ENCODE measurements at places on chromosomes 1 and 21. TPM values are rescaled to one million over a fixed set of nuclear protein-coding genes. Genes with fewer than 3 reads are reported as not detected.

GRCh38 chr21:45341779-45342178 is 54.1 kb upstream of the POFUT2 start:
- H3K4me1 ChIP-seq: peaks cover 9% of the 10 kb centered on the region
- H3K36me3 ChIP-seq: no peaks in the 10 kb centered on the region
- no peak for DNase-seq

NR5A2 gene
- total RNA-seq: 0.03 TPM

- DNase-seq: peak; percentile 71
- peaks cover 16% of the 10 kb centered on the region for H3K36me3 ChIP-seq
- H3K27ac ChIP-seq: 0 out of 2 replicates have a peak overlapping the region, but pooled peaks have one; percentile 2
- no peaks in the 10 kb centered on the region for H3K27me3 ChIP-seq
These were observed 60.5 kb downstream of the CLIC4 start for GRCh38 chr1:24805534-24806301.

NOS1AP gene
- not detected for total RNA-seq

GRCh38 chr1:117231748-117232373 is 21.1 kb upstream of the VTCN1 start:
- no peak overlapping the region for H3K4me3 ChIP-seq
- H3K27me3 ChIP-seq: no peaks in the 10 kb centered on the region
- no peaks in the 10 kb centered on the region for H3K4me1 ChIP-seq
- no peak for DNase-seq
- no peak overlapping the region for H3K27ac ChIP-seq

DNA sequence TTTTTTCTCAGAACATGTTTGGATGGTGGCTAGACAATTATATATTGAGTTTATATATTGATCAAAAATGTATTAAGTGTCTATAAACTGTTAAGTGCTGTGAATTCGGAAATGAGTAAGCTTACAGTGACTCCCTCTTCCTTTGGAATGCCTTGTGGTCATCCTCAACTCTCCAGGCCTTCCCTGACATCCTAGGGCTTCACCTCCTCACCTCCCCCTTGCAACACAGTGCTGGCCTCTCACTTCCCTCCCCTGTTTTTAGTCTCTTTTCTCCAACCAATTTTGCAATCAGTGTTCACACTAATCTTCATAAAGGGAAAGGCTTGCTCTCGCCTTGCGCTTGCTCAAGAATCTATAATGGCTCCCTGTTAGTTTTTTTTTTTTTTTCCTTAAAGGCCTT is 95.1 kb upstream of the C1orf21 start:
- no peaks in the 10 kb centered on the region for H3K27me3 ChIP-seq
- H3K4me3 ChIP-seq: no peak overlapping the region
- no peak overlapping the region for H3K27ac ChIP-seq
- H3K4me1 ChIP-seq: peaks cover 13% of the 10 kb centered on the region

- no peaks in the 10 kb centered on the region for H3K27me3 ChIP-seq
- no peak overlapping the region for H3K27ac ChIP-seq
- H3K4me1 ChIP-seq: peaks cover 6% of the 10 kb centered on the region
These were observed 5.5 kb downstream of the PHF13 start for GRCh38 chr1:6619045-6619444.

DNA sequence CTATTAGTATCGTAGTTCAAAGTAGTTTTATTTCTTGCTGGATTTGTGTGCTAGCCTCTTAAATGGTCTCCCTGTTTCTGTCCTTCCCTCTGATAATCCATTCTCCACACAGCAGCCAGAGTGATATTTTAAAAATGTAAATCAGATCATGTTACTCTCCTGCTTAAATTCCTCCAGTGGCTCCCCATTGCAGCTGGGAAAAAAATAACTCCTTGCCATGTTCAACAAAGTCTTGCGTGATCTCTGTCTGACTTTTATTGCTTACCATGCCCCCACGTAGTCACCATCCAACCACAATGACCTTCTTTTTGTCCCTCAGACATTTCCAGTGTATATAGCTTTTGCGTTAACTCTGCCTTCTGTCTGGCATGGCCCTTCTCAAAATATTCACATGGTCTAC is 178.8 kb downstream of the FGGY start:
- H3K36me3 ChIP-seq: no peaks in the 10 kb centered on the region
- DNase-seq: no peak
- no peaks in the 10 kb centered on the region for H3K27me3 ChIP-seq
- no peak overlapping the region for H3K4me3 ChIP-seq
- H3K27ac ChIP-seq: no peak overlapping the region
- H3K4me1 ChIP-seq: peaks cover 9% of the 10 kb centered on the region

DNA sequence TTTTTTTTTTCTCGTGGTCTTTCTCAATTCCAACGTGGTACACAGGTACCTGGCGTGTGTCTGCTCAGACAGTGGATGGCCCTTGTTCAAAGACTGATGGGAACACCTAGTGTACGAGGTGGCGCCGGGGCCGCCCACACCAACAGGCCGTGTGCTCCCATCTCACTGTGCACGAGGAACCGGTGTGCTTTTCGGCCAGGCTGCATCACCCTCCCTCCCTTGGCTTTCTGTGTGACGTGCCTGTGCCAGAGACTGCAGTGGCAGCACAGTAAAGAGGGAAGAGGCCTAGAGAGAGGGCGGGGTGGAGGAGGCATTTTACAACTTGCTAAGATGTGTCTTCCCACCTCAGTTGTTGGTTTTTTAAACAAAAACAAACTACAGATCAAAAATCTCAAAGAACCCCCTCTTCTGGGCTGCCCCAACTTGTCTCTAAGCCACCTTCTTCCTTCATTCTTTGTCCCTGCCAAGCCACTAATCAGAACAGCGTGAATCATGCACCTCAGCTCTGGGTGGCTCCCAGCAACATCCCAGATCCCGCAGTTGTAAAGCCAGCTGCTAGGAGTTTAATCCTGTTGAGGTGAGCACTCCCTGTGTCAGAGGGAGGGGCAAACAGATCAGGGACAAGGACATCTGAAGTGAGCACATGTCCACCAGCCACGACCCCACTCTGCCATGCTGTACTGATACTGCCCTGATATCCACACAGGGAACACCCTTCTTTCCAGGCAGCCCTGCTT is 20.7 kb downstream of the IRF2BP2 start:
- H3K27ac ChIP-seq: peak overlapping the region; percentile 33
- no peaks in the 10 kb centered on the region for H3K27me3 ChIP-seq
- no peak overlapping the region for H3K4me3 ChIP-seq
- H3K36me3 ChIP-seq: no peaks in the 10 kb centered on the region

GRCh38 chr1:220573836-220574235 is 45.9 kb downstream of the MARK1 start:
- H3K4me3 ChIP-seq: no peak overlapping the region
- H3K27me3 ChIP-seq: no peaks in the 10 kb centered on the region
- H3K4me1 ChIP-seq: no peaks in the 10 kb centered on the region
- no peak for DNase-seq
- H3K36me3 ChIP-seq: no peaks in the 10 kb centered on the region
- H3K27ac ChIP-seq: no peak overlapping the region

DNA sequence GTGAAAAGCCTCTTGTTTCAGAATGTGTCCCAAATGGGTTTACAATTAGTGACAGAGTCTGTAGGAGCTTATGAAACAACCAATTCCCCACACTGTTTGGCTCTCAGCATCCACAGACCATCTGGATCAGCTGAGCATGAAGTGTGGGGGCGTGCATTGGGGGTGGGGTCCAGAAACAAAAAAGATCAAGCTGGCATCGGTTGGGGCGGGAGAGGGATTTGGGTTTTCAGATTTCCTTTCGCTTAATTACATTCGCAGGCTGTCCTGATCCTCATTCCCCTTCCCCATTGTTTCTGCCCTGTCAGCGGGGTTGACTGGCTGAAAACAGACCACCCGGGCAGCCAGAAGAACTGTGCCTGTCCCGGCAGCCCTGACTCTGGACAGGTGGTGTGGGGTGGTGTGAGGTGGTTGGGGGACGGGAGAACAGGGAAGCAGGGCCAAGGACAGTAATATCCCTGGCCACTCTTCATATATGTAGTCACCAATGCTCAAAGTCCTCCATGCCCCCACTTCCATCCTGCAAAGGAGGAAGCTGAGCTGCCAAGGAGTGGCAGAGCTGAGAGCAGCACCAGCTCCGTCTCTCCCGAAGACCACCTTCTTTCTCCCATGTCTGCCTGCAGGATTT is 92.0 kb downstream of the IER5 start:
- 0 out of 2 replicates have a peak, but pooled peaks cover 5% of the 10 kb centered on the region for H3K4me1 ChIP-seq
- no peak overlapping the region for H3K27ac ChIP-seq
- no peak overlapping the region for H3K4me3 ChIP-seq
- DNase-seq: no peak

DNA sequence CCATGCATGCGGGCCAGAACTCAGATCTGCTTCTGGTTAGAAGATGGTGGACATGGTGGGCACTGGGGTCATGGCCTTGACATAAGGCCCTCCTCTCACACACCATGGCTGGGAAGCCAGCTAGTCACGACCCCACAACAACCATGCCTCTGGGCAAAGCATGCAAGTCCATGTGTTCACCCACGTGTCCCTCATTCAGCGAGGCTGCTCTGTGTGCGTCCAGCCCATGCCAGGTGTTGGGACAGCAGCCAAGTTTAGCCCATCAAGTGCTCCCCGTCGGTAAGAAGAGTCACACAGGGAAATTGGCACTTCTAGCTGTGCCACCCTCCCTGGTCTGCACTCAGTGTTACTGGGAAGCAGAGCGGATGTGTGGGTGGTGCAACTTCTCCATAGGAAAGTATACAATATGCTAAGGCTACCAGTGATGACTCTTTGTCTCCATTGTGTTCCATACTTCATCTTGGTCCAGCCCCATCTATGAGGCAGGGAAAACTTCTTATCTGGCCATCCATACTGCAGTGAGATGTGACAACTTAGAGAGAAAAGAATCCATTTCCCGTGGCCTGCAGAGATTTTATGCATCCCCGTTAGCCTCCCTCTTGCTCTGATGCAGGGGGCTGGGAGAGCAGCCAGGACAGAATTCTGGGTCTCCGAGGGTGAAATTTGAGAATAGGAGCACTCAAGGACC is 198.0 kb downstream of the GRIK3 start:
- no peak overlapping the region for H3K4me3 ChIP-seq
- H3K36me3 ChIP-seq: no peaks in the 10 kb centered on the region
- H3K4me1 ChIP-seq: no peaks in the 10 kb centered on the region
- DNase-seq: no peak
- no peaks in the 10 kb centered on the region for H3K27me3 ChIP-seq
- H3K27ac ChIP-seq: no peak overlapping the region
